ENCODE measurements at places on chromosomes 2 and 18.

DNA sequence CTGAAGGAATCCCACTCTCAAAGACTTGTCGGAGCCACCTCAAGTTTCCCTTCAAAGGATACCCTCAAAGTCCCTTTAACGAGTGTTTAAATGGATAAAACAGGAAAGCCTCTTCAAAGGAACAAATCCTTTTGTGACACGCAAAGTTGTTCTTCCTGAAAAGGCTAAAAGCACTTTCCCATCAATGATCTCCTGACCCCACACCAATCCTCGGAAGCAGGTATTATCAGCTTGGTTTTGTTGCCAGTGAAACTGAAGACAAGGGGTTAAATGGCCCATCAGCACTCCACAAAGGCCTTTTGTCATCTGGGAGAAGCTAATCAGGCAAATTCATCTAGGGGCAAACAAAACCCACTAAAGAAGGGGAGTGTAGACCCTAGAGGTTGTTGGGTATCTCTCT is 418.0 kb upstream of the ID2 start:
- DNase-seq = no peak

DNA sequence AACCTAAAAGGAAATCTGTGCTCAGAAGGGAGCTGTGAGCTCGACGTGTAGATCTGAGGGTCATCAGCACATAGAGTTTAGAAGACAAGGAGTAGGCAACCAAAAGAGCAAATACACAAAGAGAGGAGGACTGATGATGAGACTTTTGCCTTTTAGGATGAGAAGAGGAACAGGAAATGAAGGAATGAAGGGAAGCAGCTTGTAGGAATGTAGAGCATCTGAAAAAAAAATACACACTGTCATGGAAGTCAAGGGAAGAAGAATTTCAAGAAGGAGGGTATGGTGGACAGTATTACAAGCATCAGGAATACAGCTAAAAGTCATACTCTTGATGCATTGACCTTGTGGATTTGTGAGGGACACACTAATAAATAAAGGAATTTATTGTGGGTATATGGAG is 21.9 kb downstream of the CDK15 start:
- no peak for DNase-seq

DNA sequence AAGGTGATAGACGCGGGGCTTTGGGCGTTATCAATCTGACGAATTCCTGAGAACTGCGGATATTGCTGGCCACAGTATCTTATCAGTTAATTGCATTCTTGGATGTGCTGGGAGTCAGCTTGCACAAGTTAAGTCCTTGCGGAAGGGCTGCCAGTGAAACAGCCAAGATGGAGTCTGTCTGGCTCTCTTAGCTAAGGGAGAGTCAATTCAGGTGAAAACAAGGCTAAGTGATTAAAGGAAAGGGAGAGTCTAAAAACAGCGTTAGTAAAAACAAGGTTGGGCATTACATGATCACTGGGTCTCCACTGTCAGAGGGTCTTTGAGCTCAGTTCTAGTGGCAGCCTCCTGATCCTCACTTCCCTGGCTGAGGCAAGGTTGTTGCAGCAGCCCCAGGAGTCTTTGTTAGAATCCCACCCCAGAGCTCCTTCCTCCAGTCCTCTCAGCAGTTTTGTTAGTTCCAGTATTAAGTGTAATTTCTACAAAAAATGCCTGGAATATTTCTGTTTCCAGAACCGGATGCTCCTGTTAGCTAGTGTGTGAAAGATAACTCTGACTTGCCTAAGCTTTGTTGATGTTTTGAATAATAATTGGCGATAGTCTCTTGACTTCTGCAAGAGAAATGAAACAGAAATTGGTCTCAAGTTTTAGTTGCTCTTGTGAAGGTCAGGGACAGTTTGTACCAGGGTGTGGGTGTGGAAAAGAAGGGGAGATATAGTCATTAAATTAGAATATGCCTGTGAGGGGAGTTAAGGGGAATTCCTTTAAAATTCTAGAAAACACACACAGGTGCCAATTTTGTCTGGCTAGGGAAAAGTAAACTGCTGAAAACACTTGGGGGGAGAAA is 10.6 kb downstream of the CFLAR start:
- DNase-seq = peak; percentile 89

- DNase-seq = peak; percentile 54
Measured at GRCh38 chr2:88190808-88191721, 20.9 kb downstream of the THNSL2 start.
